Mucosa of descending colon (tissue), 3 donors: ENCODE measurements at places on chromosomes 2 and 18. TPM values are rescaled to one million over a fixed set of nuclear protein-coding genes. Genes with fewer than 3 reads are reported as not detected.

Gene LRRTM1
- 0.12 TPM for total RNA-seq

Gene HDHD2
- 45.7 TPM for total RNA-seq

Gene CTDSP1
- total RNA-seq, result 221 TPM

Gene CCDC121
- total RNA-seq, result 2.9 TPM

Gene RNF125
- total RNA-seq, result 18.7 TPM

Gene FLACC1
- 3.5 TPM for total RNA-seq

Gene TLX2
- total RNA-seq, result 1.6 TPM

GRCh38 chr2:217559084-217559483 lies 443.7 kb downstream of the TNS1 start:
- DNase-seq, result no peak

GRCh38 chr18:50128506-50129271 lies 66.3 kb downstream of the MYO5B start:
- DNase-seq, result peak; percentile 83

DNA sequence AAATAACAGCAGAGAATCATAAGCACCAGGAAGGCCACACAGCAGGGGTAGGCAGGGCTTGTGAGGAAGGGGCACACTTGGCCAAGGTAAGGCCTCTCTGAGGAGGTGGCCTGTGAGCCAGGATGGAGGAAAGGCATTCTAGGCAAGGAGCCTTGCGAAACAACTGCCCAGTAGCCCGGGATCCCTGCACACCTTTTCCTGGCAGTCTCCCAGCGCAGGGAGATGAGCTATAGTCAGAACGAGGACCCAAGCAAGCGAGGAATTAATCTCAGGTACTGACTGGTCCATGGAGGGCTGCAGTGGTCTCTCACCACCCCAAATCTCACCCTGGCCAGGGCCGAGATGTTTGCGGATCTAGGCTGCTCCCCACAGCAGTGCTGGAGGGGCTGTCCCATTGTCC lies 64.9 kb upstream of the STPG4 start:
- DNase-seq, result no peak

GRCh38 chr2:178193496-178193822 lies 853 bp upstream of the OSBPL6 start:
- DNase-seq, result no peak

- no peak for DNase-seq
Observed at GRCh38 chr2:190626641-190627210, 22.2 kb upstream of the NAB1 start.

- no peak for DNase-seq
Observed at GRCh38 chr18:22221350-22221749, 52.0 kb downstream of the GATA6 start.
